Stimulated activated CD4-positive, alpha-beta T cell treated with anti-CD3 and anti-CD28 coated beads, Interleukin-1b, Interleukin-23, amount 100 ng/mL, for 1 hour (primary cell): ENCODE measurements at places on chromosomes 3 and 15.

- DNase-seq, result no peak
Measured at GRCh38 chr3:110758208-110758607, 313.4 kb upstream of the NECTIN3 start.

DNA sequence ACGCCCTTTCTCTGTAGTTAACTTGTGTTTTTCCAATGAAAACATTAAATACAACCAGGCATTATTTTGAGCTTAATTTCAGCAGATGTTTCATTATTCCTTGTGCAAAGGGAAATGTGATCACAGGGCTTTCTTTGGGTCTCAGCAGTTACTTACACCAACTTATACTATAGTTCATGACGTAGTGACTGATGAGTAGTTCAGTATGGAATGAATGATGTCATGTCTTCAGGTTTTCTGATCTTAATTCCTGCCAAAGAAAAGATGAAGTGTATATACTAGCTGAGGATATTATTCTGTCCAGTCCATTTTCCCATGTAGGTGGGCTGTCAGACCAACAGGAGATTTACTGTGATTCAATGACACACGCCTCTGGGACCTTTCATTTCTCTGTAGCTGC is 61.3 kb downstream of the MYRIP start:
- DNase-seq, result no peak

GRCh38 chr3:59277816-59278215 is 228.0 kb upstream of the CFAP20DC start:
- no peak for DNase-seq

GRCh38 chr3:181330821-181331563 is 341.5 kb upstream of the DNAJC19 start:
- DNase-seq, result no peak

- no peak for DNase-seq
Measured at GRCh38 chr15:60272623-60273022, 125.2 kb downstream of the ANXA2 start.

- no peak for DNase-seq
Measured at GRCh38 chr3:65667963-65668362, 370.8 kb downstream of the MAGI1 start.

DNA sequence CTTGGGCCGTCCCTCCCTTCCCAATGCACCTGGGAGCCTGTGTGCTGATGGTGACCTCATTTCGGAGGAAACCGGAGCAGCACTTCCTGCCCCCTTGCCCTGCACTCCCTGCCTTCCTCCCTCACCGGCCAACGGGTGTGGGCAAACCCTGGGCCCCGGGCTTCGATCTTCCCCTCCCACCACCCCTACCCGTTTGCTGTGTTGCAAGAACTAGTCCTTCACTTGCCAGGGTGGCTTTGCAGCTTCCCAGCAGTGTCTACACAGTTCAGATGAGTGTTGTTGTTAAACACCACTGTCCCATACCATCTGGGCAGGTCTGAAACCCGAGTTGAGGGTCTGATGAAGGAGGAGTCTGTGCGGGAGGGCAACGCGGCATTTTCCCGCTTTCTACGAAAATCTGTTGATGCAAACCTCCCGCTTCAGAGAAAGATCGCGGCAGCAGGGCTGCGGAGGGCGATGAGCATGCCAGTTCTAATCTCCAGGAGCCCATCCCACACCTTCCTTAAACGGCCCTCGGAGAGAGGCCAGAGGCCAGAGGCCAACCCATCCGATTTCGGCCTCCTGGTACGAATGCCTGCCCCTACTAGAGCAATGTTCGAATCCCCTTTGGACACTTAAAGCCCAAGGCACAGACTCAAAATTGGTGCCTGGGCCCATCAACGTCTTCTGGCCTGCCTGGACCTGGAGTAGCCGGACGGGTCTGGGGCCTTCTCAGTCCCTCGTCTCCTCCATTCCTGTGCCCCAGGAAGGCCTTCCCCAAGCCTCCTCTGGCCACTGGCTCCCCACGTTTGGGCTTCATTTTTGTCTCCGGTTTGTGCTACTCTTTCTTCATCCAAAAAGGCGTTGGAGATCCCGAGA is 35.7 kb upstream of the POLG start:
- DNase-seq, result no peak

DNA sequence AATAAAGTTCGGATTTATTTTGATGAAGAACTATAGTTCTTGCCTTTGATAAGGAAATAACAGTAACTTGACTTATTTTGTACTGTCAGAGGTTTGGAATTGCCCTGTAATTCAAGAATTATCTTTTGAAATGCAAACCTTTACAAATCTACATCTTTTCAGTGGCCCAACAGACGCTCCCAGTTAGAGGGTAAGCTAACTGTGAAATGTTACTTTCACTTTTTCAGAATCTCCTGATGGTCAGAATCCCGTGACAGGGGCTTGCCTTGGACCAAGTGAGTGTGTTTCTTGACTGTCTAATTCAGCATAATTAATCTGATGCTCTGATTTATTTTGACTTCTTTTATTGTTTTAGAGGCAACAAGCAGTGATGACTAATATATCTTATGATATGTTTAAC is 262.5 kb downstream of the PLOD2 start:
- DNase-seq, result no peak

- no peak for DNase-seq
Measured at GRCh38 chr3:150414258-150414657, 6.2 kb downstream of the TSC22D2 start.

DNA sequence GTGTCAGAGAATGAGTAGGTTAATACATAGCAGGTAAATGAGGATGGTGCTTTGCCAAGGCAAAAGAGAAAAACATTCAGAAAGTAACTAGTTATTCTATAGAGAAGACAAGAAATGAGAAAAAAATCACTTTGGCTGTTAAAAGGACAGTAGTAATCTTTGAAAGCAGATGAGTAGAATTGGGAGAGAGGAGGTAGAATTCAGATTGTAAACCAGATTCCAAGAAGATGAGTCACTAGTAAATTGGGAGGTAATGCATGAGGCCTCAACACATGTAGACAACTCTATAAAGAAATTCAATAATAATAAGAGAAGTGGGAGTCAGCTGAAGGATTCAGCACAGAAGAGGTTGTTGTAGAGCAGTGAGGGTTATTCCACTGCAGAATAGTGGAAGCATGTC is 81.4 kb downstream of the MBNL1 start:
- no peak for DNase-seq

GRCh38 chr3:49787182-49787464 is 781 bp upstream of the IP6K1 start:
- no peak for DNase-seq

DNA sequence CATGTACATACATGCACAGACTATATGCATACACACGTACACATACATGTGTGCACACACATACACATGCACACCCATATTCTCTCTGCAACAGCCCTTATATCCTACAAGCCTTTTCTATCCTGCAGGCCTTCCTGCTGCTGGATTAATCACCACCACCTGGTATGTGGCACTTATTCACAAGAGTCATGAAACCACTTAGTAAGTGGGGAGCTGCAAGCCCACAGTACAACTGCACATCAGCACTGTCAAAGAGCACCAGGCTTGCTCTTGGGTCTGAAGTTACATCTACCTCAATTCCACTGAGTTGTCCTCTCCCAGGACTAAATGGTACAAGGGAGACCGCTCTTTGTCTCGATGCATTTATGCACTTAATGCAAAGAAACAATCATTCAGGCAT is 233.2 kb downstream of the KLF13 start:
- no peak for DNase-seq

DNA sequence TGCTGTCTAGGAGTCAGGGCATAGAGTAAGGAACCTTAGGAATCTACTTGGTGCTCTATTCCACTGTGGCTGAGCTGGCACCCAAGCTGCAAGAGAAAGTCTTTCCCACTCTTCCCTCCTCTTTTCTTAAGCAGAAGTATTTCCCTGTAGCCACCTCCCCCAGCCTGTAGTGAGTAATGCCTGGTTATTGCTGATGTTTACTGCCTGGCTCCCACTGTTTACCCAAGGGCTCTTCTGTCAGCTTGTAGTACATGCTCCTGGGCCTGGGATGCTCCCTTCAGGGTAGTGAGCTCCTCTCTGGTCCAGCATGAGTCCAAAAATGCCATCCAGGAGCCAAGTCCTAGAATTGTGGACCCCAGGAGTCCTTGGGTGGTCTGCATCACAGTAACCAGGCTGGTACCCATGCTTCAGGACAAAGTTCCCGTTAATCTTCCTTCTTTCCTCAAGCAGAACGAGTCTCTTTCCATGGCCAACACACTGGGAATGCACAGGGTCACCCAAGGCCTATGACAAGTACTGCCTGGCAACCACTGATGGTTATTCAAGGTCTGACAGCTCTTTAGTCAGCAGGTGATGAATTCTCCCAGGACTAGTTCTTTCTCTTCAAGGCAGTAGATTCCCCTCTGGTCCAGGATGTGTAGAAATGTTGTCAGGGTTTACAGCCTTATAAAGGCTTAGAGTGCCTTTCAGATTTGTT is 17.6 kb downstream of the GALK2 start:
- no peak for DNase-seq
